Memory B cell (primary cell): ENCODE measurements at places on chromosomes 7 and 10.

GRCh38 chr10:113991091-113991860 lies 52.4 kb upstream of the ADRB1 start:
- DNase-seq = no peak

DNA sequence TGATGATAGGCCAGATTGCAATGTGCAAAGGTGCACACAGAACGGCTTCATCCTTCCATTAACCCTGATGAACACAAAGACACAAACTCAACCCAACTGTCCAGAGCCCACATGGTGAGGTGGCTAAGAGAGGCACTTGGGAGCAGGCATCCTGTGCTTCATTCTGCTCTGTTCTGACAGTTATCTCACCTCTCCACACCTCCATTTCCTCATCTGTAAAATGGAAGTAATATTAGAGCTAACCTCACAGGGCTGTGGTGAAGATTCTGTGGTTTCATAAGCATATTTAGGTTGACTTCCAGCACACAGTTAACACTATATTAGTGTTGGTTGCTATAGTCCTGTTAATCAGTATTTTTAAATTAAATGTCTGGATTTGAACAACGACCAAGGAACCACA lies 126.3 kb downstream of the TAX1BP1 start:
- DNase-seq = no peak

GRCh38 chr10:69102440-69102839 lies 14.5 kb downstream of the SRGN start:
- no peak for DNase-seq

DNA sequence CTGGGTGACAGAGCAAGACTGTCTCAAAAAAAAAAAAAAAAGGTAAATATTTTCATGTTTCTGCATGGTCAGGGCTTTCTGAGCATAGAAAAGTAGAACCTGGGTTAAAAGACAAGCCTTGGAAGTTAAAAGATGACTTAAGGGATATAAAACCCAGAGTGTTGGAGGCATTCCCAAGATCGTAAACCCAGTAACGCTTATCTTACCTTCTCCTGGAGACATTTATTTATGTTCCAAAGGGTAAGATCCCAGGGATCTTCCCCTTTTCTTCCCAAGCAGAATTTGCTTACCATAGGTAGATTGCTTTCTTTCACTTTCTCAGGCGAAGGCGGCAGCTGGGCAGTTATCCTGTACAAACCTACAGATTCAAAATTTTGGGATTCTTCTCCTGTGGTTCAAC lies 22.2 kb downstream of the SUGCT start:
- no peak for DNase-seq

DNA sequence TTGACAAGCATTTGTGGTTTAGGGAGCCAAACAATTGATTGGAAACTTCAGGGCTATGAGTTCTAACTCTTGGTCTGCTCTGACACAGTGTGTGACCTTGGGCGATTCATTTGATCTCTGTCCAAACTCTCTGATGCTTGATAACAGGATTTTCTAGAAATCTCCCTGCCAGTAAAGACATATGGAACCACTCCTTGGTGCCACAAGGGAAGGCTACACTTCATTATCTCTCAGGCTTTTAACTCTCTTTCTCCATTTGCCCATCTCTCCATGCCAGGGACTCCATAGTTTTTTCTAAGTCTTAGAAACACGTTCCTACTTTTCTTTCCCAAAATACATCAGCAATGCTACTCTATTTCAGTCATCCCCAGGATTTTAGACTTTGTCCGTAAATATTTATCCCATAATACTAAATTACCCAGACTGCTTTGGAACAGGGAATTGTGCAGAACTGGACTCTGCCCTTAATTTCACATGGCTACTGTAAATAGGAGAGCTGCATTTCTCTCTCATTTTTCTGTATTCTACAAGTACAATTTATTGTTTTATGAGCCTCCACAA lies 488.2 kb downstream of the SUGCT start:
- no peak for DNase-seq

DNA sequence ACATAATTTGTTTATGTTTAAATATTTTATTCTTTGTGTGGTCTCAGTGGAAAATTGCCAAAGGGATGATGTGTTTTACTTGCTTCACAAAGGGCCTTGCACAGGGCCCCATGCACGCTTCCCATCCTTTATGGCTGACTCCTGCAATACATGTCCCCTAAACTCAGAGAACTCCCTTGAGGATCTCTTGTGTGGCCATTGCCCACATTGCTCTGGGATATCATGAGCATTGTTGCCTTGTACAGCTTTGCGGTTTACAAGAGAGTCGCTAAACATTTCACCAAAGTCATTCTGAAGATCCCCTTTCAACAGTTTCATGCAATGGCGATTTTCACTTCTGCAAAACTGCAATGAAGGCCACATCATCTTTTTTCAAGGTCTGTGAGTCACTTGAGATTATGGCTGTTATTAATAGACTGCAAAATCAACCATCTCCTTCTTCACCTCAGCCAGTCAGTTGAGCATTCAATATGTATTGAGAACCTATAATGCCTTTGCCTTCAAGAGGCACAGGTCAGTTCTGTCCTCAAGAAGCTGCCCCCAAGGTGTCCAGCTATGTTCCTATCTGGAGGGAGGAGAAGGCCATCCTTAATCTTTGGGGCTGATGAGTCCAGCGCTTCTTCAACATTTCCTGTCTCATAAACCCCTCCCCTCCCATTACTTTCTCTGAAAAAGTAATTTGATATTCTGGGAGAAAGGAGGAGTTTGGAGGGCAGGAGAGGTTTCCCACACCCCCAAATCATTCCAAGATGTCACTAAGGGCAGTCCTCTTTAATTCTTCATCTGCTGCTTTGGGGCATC lies 108.1 kb downstream of the CCDC71L start:
- peak; percentile 61 for DNase-seq

DNA sequence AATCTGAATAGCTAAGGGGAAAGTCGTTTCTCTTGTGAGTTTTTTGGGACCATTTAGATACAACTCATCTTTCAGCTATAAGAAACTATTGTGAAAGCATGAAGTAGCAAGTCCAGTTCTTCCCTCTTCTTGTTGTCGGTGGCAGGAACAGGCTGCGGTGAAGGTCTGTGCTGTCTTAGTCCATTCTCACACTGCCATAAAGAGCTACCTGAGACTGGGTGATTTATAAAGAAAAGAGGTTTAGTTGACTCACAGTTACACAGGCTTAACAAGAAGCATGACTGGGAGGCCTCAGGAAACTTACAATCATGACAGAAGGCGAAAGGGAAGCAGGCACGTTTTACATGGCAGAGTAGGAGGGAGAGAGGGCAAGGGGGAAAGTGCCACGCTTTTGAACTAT lies 261.8 kb downstream of the GATA3 start:
- DNase-seq = no peak
